ENCODE measurements at places on chromosomes 1 and 21.

- DNase-seq: no peak
Measured at GRCh38 chr1:2460203-2460602, 15.9 kb upstream of the PLCH2 start.

DNA sequence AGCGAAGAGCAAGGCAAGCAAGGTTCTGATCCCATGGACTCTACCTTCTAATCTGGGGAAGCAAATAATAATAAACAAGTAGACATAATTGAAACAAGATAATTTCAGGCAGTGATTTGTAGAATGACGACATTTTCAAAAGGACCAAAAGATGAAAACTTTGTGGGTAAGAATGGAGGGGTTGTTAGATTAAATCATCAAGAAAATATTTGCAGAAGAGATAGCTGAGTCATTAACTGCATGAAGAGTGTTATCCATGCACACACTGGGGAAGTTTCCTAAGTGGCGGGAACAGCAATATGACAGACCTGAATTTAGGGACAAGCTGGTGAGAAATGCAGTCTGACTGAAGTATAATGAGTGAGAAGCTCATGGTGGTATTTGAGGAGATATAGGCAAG lies 583.1 kb upstream of the RGS18 start:
- no peak for DNase-seq

DNA sequence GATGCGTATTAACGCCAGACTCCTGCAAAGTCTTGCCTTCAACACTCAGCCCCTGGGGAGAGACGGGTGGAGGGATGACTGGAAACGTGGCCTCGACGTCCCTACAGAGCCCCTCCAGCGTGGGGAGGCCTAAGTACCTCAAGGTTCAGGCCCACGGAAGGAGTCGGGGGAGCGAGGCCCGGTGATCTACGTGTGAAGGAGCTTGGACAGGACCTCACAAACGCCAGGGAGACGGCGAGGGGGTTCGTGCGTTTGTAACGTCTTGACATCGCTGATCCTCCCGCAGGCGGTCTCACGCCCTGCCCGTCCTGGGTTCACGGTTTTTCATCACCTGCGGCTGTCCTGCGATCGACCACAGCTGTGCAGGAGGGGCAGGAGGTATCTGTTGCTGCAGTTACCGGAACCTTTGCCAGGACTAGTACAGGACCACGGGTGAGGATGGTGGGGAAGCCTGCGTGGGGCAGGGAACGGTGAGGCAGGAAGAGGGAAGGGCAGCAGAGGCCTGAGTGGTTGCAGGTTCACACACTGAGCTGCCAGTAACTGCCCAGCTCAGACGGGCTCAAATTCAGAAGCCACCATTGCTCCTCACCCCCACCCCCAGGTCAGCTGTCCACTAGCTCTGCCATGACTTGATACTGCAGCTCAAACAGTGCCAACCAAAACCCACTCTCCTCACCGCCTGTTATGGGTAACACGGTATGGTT lies 889 bp upstream of the CCNL2 start:
- no peak for DNase-seq

GRCh38 chr1:181513786-181514297 lies 30.5 kb downstream of the CACNA1E start:
- no peak for DNase-seq

DNA sequence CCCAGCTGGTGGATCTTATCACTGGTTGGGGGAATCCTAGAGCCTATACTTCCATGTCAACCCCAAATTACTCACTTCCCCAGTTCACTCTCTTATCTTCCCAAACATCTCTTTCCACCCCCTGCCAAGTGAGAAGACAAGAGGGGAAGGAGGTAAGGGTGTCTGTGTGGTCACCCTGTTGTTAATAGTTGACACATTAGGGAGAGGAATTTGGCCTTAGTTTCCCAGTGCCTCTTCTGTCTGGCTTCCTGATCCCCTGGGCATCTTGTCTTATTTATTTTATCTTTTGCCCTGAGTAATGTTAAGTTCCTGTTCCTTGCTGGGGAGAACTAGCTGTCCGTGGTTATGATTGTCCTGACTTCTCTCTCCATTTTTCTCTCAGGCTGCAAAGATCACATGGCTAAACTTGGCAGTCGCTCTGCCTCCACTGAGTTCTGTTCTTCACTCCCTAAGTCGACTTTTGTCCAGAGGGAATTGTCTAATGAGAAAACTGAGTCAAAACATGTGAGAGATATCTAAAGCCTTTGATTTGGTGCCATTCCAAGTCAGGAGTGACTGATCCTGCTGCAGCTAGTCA lies 157.1 kb upstream of the SYT6 start:
- no peak for DNase-seq

- no peak for DNase-seq
Measured at GRCh38 chr1:53023546-53023945, 38.5 kb upstream of the PODN start.

Measured in GM18507 (cell line).